GM06990 (cell line): ENCODE measurements at places on chromosomes 16 and 17.

GRCh38 chr17:64017381-64017980 is 3.0 kb downstream of the ICAM2 start:
- DNase-seq = no peak

- no peak for DNase-seq
Measured at GRCh38 chr17:55444471-55445441, 23.1 kb upstream of the MMD start.

DNA sequence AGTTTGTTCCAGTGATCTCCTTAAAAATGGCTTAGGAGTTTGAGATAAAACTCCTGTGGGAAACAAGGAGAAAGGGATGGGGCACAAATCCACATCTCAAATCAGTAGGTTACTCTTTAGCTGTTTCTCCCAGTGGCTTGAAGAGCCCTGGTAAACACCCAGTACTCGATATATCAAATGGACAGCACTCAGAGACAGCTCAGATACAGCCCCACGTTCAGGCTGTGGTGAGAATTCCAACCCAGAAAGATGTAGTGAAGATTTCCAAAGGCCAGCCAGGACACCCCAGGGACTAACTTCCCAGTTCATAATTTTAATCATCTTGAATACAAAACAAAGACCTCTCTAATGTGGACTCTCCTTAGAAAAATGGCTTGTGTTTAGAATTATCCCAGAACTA is 6.4 kb upstream of the VEZF1 start:
- no peak for DNase-seq

GRCh38 chr16:22191532-22192260 is 14.4 kb upstream of the EEF2K start:
- no peak for DNase-seq

- no peak for DNase-seq
Measured at GRCh38 chr16:49837688-49838410, 18.1 kb downstream of the ZNF423 start.

DNA sequence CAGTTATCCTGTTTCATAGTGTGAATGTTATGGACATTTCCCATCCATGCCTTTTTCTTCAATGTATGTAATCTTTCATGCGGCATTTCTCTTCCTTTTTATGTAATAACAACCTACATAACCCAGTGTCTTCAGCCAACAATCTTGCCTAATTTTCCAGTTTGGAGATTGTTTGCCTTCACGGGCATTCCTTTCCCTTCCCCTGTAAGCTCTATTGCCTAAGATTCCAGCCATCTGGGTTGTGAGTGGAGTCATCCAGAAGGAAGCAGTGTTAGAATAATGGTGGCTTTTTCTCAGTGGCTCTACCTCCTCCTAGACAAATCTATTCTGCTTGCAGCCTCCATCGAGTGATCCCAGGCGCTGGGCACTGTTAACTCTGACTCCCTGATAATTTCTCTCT is 22.3 kb downstream of the SYCE1L start:
- no peak for DNase-seq

- no peak for DNase-seq
Measured at GRCh38 chr17:37220607-37220953, 155.2 kb upstream of the C17orf78 start.

DNA sequence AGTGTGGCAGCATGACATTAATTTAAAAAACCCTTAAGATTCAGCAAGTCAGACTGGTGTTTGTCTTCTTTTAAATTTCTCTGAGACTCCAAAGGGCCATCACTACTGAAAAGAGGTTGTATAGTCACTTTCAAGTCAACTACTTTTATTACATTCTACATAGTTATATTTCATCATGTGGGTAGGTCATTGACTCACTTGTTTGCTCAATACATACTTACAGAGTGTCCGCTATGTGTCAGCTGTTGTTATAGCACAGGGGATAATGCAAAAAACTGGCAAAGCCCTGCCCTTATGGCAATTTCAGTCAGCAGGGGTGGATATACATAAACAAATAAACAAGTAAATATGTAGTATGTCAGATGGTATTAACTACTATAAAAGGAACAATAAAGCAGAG is 2.5 kb upstream of the MYH4 start:
- DNase-seq = no peak

DNA sequence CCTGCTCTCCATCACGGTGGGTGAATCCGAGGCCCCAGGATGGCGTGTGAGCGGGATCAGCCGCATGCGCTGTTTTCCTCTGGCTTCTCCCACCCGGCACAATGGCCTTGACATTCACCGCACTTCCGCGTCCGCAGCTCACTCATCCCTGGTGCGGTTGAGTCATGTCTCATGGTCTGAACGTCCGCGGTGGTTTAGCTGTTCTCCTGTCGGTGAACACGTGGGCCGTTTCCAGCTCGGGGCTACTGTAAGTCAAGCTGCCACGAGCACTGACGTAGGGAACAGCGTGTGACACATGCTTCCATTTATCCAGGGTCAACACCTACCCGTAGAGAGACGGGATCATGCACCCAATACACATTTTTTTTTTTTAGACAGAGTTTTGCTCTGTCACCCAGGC is 15.3 kb upstream of the CACNA1H start:
- no peak for DNase-seq

- DNase-seq = no peak
Measured at GRCh38 chr17:282000-282911, 70.4 kb downstream of the RPH3AL start.

GRCh38 chr16:60712144-60712543 is 1324.1 kb downstream of the CDH8 start:
- DNase-seq = no peak

DNA sequence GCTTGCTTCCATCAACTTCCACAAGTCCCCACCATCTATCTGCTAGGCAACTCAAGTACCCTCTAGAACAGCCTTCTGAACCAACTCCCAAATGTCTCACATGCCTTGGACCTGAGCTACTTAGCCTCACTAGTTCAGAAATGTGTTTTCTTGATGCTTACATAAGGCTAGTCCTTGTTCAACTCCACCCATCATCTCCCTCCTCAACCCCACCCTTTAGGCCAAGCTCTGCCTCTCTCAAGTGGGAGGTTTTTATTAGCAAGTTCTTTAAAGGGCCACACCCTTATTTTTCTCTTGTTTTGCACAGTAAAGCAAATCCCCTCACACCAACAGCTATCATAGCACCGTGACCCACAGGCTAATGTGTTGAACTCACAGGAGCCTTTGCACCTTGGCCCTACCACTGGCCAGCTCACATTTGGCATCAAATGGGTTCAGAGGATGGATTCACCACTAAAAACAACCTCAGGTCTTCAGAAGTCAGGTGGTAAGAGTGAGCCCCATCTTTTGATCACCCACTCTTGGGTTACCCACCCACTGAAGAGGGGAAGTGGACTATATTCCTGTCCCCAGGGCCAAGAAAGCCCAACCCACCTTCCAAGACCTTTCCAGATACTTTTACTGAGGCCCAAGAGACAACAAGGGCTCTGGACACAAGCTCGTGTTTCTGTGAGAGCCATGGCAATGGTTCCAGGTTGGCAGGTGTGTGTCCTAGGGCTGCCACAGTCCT is 12.2 kb downstream of the PIK3R5 start:
- no peak for DNase-seq

GRCh38 chr17:81811705-81812570 is 8.0 kb downstream of the GCGR start:
- no peak for DNase-seq

DNA sequence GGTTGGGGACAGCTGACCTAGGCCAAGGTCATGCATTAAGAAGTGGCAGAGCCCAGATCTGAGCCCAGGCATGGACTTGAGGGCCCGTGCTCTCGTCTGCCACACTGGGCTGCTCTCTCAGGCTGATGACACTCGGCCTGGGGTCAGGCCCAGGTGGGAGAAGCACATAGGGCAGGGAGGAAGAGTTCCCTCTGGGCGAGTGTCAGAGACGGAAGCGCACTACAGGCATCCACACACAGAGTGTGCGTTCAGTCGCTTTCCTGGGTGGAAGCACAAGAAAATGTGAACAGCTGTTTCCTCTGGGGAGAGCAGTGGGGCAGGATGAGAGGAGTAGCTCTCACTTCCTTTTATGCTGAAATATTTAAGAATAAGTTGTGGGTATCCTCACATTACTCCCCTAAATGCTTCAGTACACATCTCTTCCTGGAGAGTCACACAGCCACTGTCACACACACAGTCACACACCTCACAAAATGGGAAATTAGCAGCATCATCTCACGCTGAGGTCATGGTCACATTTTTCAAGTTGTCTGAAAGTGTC is 59.7 kb downstream of the B9D1 start:
- peak; percentile 46 for DNase-seq

DNA sequence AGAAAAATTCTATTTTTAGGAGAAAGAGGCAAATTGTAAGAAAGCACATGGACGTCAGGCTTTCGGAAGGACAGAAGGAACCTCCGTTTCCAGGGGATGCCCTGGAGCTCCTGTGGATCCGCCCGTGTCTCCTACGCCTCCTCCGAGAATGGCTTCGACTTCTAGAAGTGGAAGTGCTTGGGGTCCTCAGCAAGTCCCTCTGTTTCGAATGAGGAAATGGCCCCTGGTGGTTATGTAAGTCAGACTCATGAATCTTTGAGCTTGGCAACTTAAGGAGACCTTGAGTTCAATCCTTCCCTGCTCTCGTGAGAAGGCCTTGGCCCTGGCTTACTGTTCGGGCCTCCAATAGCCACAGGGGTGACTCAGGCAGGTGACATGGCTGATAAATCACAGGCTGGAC is 38.9 kb downstream of the COX4I1 start:
- no peak for DNase-seq
